ENCODE measurements at places on chromosomes 13 and 19. TPM values are rescaled to one million over a fixed set of nuclear protein-coding genes. Genes with fewer than 3 reads are reported as not detected.

NCCRP1 gene
- not detected for total RNA-seq

PTPRH gene
- total RNA-seq = 1.2 TPM

MAST1 gene
- 17.7 TPM for total RNA-seq

CXCL17 gene
- total RNA-seq = not detected

C19orf85 gene
- total RNA-seq = not detected

PLA2G4C gene
- 2.0 TPM for total RNA-seq

FFAR2 gene
- not detected for total RNA-seq

CALR3 gene
- total RNA-seq = not detected

DCLK1 gene
- 22.4 TPM for total RNA-seq

IL4I1 gene
- total RNA-seq = 0.12 TPM

ZNF569 gene
- 12.6 TPM for total RNA-seq

INSL3 gene
- not detected for total RNA-seq

PLIN5 gene
- 4.8 TPM for total RNA-seq

DDX39A gene
- 132 TPM for total RNA-seq

IGLON5 gene
- total RNA-seq = 18.1 TPM

NHLRC3 gene
- total RNA-seq = 24.4 TPM

KIR3DL2 gene
- total RNA-seq = not detected

C3 gene
- not detected for total RNA-seq

GGACT gene
- total RNA-seq = 5.9 TPM

EVI5L gene
- 17.8 TPM for total RNA-seq

ZFR2 gene
- total RNA-seq = 4.2 TPM

SMAD9 gene
- total RNA-seq = 2.6 TPM

TIMM29 gene
- 28.0 TPM for total RNA-seq

NKG7 gene
- total RNA-seq = not detected

SMIM44 gene
- total RNA-seq = not detected

NCR1 gene
- total RNA-seq = not detected

ZNF625 gene
- 29.0 TPM for total RNA-seq

BEST2 gene
- not detected for total RNA-seq

CLIP3 gene
- total RNA-seq = 37.6 TPM

HSPB6 gene
- total RNA-seq = 0.37 TPM

DIS3 gene
- 32.0 TPM for total RNA-seq

TMC4 gene
- not detected for total RNA-seq

All from neural crest cell (in vitro differentiated cells).